Calu3 (cell line): ENCODE measurements at places on chromosomes 4 and X. TPM values are rescaled to one million over a fixed set of nuclear protein-coding genes. Genes with fewer than 3 reads are reported as not detected.
A peak's percentile ranks its signal among the peaks of the same experiment; 100 is the strongest.

DNA sequence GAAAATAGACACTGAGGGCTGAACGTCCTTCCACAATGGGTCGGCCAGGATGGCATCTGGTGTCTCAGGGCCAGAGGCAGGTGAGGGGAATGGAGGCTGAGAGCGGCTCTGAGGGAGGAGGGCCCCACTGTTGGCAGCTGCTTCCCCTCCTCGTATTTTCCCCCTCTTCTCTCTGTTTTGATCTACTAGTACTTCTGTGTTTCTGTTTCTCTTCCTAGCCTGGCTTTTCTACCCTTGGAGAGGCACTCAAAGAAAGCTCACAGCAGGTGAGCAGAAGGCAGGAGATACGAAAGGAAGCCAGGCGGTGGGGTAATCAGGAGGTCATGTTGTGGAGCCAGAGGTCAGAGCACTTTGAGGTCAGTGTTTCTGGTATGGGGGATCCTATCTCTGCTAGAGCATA, 151.8 kb upstream of the GATB start:
- DNase-seq = no peak

- DNase-seq = no peak
Measured at GRCh38 chrX:101220662-101221260, 1.2 kb downstream of the DRP2 start.

The PPEF2 gene
- not detected in 2 replicates for total RNA-seq

DNA sequence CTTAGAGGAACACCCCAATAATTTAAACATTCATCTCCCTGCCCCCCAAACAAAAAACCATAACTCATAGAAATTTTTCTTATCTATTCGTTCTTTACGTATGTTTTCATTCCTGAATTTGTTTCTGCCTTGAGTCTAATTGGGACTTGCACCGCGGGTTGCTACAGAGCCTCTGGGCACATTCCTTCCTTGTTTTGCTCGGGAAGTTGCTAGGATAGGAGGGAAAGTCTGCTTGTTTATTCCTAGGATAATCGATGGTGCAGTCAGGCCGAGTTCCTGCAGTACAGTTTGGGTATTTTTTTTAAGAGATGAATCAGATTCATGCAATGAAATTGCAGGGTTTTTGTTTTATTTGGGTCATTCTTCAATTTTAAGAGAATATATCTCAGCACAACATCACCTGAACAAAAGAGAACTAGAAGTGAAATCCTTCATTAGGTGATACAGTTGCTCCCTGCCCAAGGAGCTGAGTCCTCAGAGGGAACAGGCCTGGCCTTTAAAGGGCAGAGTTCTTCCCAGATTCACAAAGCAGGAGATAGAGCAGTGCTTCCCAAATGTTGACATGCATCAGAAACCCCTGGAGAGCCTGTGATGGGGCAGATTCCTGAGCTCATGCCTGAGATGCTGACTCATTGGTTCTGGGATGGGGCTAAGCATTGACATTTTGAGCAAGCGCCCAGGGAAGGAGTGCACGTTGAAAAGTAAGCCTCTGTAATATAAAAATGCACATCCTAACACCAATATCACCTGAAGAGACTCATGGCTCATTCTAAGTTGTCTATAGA, 114.9 kb upstream of the FAM9B start:
- DNase-seq = no peak

GRCh38 chr4:152488246-152488645, 47.6 kb downstream of the FBXW7 start:
- no peak for DNase-seq

The CPE gene
- 4.1 and 4.7 TPM in 2 replicates for total RNA-seq

The ZFX gene
- total RNA-seq = 43.3 and 45.1 TPM in 2 replicates

The MTTP gene
- 0.22 TPM in 1 of 2 replicates, not detected in the other for total RNA-seq

The NWD2 gene
- 1.4 TPM in 2 replicates for total RNA-seq

The CCKAR gene
- not detected in 2 replicates for total RNA-seq

DNA sequence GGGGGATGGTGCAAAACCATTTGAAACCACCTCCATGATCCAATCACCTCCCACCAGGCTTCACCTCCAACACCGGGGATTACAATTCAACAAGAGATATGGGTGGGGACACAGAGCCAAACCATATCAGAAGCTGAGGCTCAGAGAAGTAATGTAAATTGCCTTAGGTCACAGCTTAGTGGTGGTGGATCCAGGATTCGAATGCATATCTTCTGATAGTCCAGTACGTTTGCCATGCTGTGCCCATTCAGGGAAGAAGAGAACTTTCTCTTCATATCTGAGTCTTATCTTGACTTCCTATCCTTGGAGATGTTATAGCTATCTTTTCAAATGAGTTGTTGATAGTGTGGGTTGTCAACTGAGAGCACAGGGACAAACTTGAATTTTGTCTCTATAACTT, 325.5 kb downstream of the ZIC3 start:
- no peak for DNase-seq

DNA sequence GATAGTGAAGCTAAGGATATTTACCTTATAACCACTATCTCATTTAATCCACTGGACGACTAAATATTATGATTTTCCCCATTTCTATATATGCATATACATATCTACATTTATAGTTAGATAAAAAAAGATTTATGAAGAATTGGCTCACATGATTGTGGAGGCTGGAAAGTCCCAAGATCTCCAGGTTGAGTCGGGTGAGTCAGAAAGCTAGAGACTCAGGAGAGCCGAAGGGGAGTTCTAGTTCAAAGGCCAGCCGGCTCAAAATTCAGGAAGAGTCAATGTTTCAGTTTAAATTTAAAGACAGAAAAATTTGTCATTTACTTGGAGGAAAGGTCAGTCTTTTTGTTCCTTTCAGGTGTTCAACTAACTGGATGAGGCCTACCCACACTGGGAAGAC, 158.2 kb upstream of the CPEB2 start:
- DNase-seq = no peak

DNA sequence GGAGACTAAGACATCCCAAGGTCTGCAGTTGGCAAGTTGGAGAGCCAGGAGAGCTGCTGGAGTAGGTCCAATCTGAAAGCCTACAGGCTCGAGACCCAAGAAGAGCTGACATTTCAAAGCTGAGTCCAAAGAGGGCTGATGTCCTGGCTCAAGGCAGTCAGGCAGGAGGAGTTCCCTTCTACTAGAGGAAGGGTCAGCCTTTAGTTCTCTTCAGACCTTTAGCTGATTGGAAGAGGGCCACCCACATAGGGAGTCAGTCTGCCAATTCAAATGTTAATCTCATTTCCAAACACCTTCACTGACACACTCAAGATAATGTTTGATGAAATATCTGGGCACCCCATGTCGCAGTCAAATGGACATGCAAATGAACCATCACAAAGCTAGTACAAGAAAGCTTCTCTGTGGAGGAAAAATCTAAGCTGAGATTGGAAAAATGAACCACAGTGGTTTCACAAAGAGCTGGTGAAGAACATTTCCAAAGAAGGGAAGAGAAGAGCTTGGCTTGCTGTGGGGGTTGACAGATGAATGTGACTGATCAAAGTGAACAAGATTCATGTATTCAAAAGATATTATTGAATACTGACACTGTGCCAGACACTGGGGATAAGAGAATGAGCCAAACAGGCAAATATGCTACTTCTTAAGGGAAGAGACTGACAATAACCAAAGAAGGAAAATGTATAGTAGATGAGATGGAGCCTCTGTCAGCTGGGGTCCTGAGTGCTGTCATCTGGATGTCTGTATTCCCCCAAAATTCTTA, 61.2 kb downstream of the STK32B start:
- DNase-seq = no peak

The ABCE1 gene
- 67.4 and 69.5 TPM in 2 replicates for total RNA-seq

The DHRSX gene
- 18.7 and 21.5 TPM in 2 replicates for total RNA-seq

- DNase-seq = no peak
Measured at GRCh38 chrX:25667681-25668080, 470.5 kb upstream of the MAGEB18 start.

DNA sequence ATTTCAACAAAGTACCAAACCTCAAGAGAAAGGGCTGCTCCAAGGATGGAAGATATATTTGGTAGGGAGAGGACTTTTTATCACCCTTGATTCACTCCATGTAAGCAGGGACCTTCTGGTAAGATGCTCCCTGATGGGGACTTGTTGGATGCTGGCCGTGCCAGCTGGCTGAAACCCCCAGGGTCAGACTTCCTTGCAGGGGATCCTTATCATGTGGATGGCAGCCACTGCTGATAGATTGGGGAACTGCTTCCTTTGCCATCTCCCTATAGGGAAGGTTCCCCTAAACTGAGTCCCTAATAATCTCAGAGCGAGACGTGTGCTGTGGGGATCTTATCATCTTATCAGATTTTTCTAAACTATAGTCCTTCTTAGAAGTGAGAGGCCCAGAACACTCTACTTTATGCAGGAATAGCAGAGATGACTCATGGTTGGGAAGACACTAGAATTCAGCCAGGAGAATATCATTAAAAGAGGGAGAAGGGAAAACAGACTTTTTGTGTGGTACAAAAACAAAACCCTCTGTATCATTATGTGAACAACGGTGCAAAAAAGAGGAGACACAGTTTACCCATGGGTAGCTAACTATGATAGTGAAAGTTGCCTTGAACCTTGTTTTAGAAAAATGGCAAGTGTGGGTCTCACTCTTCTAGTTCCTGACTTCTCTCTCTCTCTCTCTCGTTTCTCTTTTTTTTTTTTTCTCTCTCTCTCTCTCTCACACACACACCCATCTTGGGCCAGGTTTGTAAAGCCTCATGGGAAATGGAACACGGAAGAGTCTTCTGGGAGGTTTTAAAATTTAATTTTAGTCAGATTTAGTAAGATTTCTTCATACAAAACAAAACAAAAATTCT, 16.1 kb downstream of the RHOH start:
- DNase-seq = no peak

- DNase-seq = no peak
Measured at GRCh38 chrX:11760958-11761357, 2.9 kb downstream of the MSL3 start.

The SOWAHD gene
- total RNA-seq = not detected in 2 replicates

GRCh38 chr4:27128443-27128842, 267.8 kb downstream of the STIM2 start:
- DNase-seq = no peak

- no peak for DNase-seq
Measured at GRCh38 chr4:86845593-86845992, 3.6 kb downstream of the SLC10A6 start.

- DNase-seq = no peak
Measured at GRCh38 chr4:5247735-5248134, 196.5 kb downstream of the STK32B start.

DNA sequence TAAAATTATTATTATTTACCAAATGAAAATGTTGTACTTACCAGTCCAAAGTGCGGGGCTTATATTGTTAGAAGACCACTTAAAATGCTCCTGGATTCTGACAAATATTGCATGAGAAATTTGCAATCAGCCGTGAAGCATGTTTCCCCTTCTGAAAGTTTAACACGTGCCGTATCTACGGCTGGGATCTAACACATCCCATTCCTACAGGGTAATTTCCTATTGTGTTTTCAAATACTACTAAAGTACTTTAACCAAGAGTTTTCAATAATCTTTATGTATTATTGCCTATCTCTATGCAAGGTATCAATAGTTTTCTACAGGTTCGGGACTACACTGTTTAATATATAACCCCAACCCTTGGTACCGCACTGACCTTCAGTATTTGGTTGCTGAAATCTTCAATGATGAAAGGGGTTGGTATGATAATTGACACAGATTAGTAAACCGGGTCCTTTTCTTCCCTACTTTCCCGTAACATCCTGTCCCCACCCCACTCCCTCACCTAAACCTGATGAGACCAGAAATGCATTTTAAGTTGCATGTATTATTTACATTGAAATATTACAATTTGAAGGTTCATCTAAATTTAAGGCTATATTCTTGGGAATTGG, 795 bp upstream of the BRWD3 start:
- DNase-seq = no peak

The METTL14 gene
- total RNA-seq = 26.1 and 36.4 TPM in 2 replicates

DNA sequence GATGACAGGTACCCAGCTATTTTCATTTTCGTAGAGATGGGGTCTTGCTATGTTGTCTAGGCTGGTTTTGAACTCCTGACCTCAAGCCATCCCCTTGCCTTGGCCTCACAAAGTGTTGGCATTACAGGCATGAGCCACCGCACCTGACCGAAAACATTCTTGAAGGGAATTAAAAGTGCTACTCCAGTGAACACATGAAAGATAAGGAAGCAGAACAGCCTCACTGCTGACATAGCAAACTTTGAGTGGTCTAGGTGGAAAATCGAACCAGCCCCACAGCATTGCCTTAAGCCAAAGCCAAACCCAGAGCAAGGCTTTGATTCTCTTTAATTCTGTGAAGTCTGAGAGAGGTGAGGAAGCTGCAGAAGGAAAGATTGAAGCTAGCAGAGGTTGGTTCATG, 65.1 kb downstream of the KDM6A start:
- DNase-seq = no peak

- DNase-seq = no peak
Measured at GRCh38 chr4:168840392-168840763, 169.7 kb downstream of the CBR4 start.

DNA sequence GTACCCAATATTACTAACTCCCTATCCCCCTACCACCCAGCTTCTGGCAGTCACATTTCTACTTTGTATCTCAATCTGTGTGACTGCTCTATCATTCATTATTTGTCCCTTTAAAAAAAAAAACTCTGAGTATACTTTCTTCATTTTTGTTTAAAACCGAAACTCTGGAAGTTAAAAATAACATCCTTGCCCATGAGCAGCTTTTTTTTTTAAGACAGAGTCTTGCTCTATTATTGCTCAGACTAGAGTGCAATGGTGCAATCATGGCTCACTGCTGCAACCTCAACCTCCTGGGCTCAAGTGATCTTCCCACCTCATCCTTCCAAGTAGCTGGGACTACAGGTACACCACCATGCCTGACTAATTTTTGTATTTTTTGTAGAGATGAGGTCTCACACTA, 15.8 kb downstream of the UBE2K start:
- DNase-seq = no peak

DNA sequence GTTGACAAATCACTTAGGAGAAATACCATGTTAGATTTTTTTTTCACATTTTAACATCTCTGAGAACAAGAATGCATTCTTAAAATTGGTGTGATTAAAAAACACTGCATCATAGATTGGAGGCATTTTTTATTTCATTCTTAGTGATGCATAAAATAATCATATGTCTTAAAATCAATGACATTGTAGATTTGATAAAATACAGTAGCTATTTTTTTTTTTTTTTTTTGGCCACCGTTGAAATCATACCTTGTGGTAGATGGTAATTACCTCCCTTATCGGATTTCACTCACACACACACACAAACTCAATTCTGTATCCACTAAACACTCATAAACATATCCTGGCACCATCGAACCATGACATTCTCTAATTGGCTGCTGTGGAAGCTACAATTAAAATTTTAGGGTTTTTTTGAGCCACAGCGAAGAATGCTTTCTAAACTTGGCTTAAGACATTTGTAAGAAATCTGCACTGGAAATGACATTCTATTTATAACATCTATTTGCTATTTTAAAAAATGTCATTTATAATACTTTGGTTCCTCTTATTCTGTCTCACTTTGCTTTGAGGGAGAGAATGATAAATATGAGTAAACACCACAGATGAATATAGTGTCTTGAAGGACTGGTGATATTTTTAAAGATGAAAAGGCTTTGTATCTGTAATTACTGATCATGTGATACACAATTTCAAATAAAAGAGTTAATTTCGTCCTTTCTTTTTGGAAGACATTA, 60.1 kb downstream of the CCSER1 start:
- DNase-seq = no peak

GRCh38 chr4:177441061-177441802, 1.0 kb downstream of the AGA start:
- peak; percentile 2 for DNase-seq

The SMPX gene
- not detected in 2 replicates for total RNA-seq
